ENCODE measurements at places on chromosomes 2 and 18.

DNA sequence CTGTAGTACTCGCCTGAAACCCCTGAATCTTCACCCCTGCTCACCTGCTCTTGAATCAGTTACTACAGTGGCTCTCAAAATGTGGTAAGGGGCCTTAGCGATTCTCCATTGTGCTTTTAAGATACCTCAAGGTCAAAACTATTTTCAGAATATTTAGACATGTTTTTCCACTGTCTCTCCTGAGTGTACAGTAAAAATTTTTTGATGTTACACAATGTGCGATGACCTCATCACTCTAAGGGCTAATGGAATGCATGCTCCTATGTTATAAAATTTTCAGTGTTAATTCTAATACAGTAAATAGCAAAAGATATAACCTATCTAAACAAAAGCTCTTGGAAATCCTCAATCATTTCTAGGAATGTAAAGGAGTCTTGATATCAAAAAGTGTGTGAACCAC is 336.9 kb upstream of the PKDCC start:
- no peak for DNase-seq

GRCh38 chr18:33828949-33829348 is 250.9 kb downstream of the ASXL3 start:
- DNase-seq, result no peak

GRCh38 chr18:23883277-23883790 is 131.2 kb upstream of the TTC39C start:
- DNase-seq, result no peak

GRCh38 chr2:6845312-6845711 is 20.4 kb downstream of the CMPK2 start:
- no peak for DNase-seq

GRCh38 chr2:38156436-38156835 is 80.5 kb upstream of the CYP1B1 start:
- DNase-seq, result no peak

DNA sequence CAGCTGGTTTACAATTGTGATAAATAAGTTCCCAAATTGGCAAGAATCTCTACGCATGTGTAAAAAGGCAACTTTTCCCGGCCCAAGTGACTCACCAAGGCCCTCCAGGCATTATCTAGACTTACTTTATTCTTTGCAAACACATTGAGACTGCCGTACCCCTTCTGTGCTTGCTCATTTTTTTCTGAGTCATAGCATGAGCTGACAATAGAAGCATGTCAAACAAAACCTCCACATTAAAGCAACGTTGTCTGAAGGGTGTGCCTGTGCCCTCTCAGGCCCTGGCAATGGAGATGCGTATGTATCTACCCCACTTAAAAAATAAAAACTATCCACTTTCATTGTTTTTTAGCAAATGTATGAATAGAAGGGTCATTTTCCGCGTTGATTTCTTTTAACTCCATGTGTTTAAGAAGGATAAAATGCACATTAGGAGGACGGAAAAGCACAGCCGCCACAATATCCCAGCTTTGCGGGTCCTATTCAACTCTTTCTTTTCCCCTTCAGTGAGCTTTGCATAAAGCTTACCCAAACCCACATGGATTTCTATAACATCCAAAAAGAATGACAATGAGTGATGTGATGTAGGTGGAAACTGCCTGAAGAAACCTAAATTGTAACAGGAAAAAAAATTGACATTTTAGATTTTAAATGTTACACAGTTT is 298.2 kb downstream of the CDCA7 start:
- no peak for DNase-seq

GRCh38 chr2:88880441-88880953 is 189.0 kb downstream of the RPIA start:
- DNase-seq, result no peak

- DNase-seq, result no peak
These were observed 310.4 kb upstream of the CCDC68 start for GRCh38 chr18:55269622-55270021.

- no peak for DNase-seq
These were observed 86.7 kb downstream of the EPAS1 start for GRCh38 chr2:46383784-46384456.

- no peak for DNase-seq
These were observed 71.3 kb downstream of the CCDC93 start for GRCh38 chr2:117942551-117942950.

GRCh38 chr2:18545384-18545783 is 15.1 kb downstream of the RDH14 start:
- DNase-seq, result no peak

DNA sequence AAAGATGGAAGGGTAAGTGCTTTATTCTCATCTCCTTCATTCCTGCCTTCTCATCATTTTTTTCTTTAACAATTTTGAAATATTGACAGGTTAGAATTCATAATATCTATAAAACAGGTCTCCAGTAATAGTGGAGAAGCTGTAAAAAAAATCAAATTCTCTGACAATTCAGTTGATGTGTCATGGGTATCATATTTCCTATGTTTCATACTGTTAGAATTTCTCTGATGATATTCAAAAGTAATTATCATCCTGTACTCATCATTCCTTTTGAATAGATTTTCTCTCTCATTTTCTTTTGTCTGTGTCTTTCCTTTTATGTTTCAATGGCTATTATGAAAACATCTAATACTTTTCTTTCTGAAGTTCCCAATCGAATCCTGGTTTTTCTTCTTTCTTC is 97.7 kb downstream of the CPS1 start:
- DNase-seq, result no peak

GRCh38 chr18:39223283-39223682 is 1657.7 kb upstream of the CELF4 start:
- DNase-seq, result no peak

- no peak for DNase-seq
These were observed 34.0 kb downstream of the MTHFD2 start for GRCh38 chr2:74232426-74232825.

DNA sequence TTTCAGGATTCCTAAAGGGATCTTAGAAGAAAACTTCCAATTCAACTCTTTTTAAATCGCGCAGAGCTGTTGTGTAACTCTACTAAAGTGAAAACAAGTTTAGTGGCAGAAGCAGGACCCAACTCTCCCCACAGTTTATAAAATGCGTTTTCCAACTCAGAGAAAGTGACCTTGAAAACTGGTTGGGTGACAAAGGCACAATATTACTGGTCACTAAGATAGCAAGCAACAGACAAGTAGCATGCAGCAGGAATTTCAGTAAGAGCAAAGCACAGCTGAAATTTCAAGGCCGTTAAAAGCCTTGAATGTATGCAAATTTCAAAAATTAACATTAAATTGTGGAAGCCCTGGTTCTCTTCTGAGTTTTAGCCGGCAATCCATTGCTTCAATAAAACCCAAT is 66.9 kb downstream of the STK39 start:
- no peak for DNase-seq

DNA sequence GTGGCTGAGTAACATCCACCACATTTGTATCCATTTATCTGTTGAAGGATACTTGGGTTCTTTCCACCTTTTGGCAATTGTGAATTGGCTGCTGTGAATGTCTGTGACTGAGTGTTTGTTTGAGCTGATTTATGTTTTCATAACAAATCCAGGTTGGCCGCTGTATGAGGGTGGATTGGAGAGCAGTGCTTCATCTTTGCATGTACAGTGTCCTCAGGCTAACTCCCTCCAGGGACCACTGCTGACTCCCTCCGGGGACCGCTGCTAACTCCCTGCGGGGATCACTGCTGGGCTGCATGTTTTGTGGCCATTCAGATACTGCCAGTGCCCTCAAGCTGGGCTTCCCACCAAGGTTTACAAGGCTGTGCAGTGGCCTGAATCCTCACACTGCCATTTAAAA is 10.2 kb downstream of the BOK start:
- DNase-seq, result no peak

DNA sequence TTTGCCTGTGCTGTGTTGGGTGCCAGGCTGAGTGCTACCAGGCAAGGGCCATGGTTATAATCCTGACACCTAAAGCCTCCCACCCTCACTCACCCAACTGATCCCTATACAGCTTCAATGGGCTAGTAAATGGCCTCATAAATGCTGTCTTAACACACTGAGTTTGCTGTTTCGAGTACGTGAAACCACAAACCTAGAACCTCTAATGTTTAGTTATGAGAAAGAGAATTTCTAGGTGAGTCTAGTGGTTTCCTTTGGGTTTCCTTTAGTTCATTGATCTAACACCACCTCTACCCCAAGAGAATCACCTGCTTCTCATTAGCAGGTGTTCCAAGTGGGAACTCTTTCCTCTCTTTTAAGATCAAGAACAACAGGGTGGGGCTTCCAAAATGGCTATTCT is 172.0 kb downstream of the MC4R start:
- DNase-seq, result no peak

- DNase-seq, result no peak
These were observed 142.6 kb downstream of the TFCP2L1 start for GRCh38 chr2:121142452-121142851.

DNA sequence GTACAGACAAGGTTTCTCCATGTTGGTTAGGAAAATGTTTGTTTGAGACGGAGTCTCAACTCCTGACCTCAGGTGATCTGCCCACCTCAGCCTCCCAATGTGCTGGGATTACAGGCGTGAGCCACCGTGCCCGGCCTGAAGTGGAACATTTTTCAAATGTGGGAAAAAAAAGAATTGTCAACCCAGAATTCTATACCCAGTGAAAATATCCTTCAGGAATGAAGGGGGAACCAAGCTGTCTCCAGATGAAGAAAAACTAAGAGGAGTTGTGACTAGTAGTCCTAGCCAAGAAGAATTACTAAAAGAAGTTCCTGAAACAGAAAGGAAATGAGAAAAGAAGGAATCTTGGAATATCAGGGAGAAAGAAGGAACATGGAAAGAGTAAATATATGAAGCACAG is 25.7 kb downstream of the RAPGEF4 start:
- DNase-seq, result no peak

DNA sequence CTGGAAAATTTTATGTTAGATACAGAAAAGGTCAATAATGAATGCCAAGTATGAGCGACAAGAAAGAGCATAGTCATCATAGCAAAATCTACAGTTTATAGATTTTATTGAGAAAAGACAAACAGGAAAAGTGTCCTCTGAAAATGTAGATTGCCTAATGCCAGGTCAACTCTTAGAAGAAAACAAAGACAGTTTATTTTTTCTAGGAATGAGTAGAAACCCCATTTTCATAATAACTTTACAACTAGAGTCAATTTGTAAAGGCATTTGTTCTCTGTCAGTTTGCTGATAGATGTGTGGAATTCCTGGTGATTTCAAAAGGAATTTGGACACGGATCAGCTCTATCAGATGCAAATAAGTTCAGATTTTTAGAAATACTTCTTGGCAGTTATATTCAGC is 16.6 kb downstream of the CDH7 start:
- no peak for DNase-seq

All from stimulated activated CD4-positive, alpha-beta T cell treated with anti-CD3 and anti-CD28 coated beads, Interleukin-2, amount 100 ng/mL, for 48 hours (primary cell).